ENCODE measurements at places on chromosomes 6 and 20.

DNA sequence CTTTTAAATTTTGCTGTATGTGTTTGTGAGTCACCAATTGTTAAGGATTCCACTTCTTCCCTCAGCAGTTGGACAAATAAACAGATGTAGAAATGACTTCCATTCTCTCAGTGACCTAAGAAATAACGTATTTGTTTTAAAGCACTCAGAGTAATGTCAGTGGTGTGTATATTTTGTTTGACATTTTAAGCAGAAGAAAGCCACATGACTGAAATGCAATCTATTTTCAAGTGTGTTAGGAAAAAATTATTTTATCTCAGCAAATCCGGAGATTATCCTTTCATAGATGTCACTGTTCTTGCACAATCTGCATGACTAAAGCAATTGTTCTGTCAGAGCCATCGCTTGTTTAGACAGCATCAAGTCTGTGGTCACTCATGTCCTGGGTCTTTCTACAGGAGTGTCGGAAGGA lies 77.1 kb downstream of the JAG1 start:
- no peak for DNase-seq

DNA sequence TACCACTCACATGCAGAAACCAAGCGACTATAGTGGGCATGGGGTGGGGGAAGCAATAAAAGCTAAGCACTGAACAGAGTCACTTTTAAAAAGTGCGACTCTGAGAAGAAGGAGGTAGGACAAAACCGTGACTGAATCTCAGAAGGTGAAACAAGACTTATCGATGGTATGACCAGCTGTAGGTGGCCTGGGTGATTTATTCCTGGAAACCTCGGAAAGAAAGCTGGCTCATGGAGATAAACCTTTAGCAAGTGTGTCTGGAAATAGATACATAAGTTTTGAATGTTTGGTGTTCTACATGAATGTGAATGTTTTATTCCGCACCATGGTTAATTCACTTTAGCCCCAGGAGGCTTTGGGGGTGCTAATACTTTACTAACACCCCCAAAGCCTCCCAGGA lies 43.9 kb downstream of the BANF2 start:
- DNase-seq, result no peak

GRCh38 chr6:54817236-54817635 lies 29.3 kb upstream of the FAM83B start:
- no peak for DNase-seq

GRCh38 chr6:142781129-142781528 lies 163.8 kb downstream of the HIVEP2 start:
- no peak for DNase-seq

DNA sequence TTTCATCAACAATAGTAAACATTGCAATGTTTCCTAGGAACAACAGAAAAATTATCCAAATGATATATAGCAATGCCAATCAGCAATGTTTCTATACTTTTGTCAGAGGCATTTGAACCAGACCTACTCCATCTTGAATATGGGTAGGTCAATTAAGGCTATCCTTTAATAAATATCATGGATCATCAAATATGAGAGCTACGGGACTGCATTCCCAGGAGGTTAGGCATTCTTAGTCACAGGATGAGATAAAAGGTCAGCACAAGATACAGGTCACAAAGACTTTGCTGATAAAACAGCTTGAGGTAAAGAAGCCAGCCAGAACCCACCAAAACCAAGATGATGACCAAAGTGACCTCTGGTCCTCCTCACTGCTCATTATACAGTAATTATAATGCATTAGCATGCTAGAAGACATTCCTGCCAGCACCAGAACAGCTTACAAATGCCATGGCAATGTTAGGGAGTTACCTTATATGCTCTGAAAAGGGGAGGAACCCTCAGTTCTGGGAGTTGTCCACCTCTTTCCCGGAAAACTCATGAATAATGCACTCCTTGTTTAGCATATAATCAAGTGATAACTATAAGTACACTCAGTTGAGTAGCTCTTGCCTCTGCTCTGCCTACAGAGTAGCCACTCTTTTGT lies 8.6 kb upstream of the SERPINB6 start:
- no peak for DNase-seq

- no peak for DNase-seq
Observed at GRCh38 chr6:6870921-6871320, 236.8 kb upstream of the RREB1 start.

DNA sequence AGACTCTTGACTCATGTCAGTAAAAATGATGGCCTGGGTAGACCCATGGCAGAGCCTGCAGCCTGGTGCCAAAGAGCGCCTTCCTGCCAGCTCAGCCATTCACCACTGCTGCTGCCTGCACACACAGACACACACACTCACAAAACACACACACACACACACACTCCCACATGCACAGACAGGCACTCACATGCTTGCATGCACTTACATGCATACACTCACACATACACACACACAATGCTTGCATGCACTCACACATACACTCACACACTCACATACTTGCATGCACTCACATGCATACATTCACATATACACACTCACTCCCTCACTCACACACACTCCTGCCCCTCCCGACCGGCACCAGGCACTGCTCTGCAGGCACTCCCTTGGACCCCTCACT lies 18.0 kb upstream of the SYNDIG1 start:
- DNase-seq, result no peak

- DNase-seq, result no peak
Observed at GRCh38 chr20:19185083-19185482, 27.4 kb upstream of the SLC24A3 start.

GRCh38 chr20:13147071-13147963 lies 73.8 kb upstream of the ISM1 start:
- DNase-seq, result no peak

- DNase-seq, result no peak
Observed at GRCh38 chr6:44629636-44630035, 242.1 kb downstream of the CDC5L start.

- DNase-seq, result peak; percentile 32
Observed at GRCh38 chr20:45306431-45306982, at the start of gene RBPJL. TSS of gene RBPJL (plus strand) at chr20:45306840. CDS start at chr20:45306923, 83 bp downstream.

GRCh38 chr6:144066741-144067484 lies 28.5 kb downstream of the SF3B5 start:
- DNase-seq, result no peak

GRCh38 chr20:44785768-44786167 lies 24.6 kb downstream of the RIMS4 start:
- no peak for DNase-seq

DNA sequence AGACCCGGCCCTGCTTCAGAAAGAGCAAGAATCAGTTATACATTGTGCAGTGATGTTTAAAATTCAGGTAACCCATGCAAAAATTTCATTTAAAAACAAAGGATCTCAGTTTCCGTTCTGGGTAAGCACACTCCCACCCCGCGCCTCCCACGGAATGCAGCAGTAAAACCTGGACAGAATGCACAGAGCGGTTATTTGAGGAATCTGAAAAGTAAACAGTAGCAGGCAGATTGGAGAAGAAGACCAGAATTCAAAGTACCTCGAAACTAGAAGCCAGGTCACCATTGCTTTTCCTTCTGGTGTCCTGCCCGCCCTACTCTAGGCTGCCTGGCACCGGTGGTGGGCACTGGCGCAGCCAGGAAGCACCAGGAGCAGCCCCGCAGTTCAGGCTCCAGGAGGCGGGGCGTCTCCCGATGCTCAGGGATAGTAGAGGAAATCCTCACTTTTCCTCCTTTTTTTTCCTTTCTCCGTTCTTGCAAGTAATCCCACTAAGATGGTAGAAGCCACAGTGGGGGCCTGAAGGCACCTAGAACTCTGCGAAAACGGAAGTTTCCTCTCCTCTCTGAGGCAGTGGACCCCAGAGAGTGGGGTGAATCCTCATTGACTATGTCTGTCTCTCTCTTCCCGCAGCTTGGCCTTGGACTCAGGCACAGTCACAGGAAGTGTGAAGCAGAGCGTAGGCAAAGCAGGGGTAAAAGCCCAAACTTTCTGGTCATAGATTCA lies 28.3 kb downstream of the METTL24 start:
- no peak for DNase-seq

DNA sequence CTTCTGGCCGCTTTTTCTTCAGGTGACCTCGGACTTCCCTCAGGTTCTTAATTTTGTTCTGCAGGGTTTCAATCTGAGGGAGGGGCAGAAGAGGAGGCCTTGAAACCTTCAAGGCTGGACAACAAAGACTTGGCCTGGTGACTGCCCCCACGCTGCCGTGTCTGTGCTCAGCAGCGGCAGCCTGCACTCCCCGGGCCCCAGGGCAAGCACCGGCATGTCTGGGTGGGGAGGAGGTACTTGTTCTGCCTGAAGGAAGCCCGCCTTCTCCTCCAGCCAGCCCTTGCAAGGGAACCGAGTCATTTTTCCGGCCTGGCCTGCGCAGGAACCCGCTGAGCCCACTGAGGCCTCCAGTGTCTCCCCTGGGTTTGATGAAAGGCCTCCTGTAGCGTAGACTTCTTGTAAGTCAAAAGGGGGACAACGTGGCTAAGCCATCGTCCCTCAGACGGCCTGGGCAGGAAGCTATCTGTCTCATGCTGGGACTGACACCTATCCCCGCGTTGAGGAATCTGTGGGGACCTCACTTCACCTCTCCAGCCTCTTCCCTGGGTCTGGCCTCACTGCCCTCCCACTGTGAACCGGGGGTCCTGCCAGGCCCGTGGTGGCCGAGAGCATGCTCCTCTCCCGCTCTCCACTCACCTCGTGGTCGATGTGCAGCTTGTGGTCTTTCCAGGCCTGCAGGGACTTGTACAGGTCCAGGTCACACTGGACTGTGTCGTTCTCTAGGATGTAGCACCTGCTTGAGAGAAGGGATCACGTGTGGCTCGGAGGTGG lies 119.9 kb downstream of the SULF2 start:
- DNase-seq, result no peak

DNA sequence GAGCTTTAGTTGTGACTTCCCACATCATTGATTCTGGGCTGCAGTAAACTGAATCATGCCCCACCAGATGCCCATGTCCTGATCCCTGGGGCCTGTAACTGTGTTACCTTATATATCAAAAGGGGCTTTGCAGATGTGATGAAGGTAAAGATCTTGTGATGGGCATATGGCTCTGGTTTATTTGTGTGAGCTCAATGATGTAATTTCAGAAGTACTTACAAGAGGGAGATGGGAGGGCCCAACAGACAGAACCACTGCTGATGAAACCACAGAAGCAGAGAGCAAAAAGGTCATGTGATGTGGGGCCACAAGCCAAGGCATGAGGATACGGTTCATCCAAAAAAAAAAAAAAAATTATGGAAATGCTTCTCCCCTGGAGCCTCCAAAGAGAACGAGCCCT lies 118.7 kb downstream of the TOX2 start:
- DNase-seq, result no peak

DNA sequence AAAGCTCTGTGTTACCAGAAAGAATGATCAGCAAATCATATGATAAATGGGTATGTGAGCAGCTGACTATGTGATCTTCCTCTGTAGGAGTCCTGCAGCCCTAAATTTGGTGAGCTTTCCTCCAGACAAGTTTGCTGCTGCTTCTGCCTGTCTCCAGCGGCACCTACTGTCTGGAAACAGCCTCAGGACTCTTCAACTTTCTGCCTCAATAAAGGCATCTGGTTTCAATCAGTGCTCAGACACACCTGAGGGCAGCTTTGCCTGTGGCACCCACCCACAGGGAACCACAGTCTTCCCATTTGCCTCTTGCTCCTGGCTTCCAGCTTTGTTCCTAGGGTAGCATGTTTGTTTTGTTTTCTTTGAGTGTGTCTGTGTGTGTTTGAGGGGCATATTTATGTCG lies 727.9 kb upstream of the MAN1A1 start:
- DNase-seq, result no peak

- DNase-seq, result no peak
Observed at GRCh38 chr6:90154755-90155470, 141.7 kb downstream of the BACH2 start.

DNA sequence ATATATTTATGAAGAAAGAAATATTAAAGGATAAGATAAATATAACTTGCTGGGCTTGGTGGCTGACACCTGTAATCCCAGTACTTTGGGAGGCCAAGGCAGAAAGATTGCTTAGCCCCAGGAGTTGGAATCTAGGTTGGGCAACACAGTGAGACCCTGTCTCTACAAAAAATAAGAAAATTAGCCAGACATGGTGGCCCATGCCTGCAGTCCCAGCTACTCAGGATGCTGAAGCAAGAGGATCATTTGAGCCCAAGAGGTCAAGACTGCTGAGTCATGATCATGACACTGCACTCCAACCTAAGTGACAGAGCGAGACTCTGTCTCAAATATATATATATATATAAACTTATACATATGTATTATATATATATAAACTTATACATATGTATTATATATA lies 164.0 kb downstream of the MRPL14 start:
- DNase-seq, result no peak

DNA sequence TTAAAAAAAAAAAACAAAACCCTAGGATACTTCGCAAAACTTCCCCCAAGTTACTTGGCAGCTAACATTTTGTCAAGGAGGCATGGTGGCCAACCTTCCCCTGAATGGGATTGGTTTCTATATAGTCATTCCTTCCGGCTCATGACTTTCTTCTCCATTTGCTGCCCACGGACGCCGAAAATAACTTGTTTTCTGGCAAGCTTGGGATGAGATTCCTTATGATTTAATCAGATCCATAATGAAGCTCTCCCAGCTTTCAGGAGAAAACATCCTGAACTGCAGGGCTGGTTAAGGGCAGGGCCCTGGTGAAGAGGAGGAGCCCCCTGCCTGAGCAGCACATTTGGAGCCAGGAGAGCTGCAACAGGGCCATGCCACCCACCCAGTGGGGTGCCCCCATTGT lies 49.9 kb downstream of the PPP1R16B start:
- no peak for DNase-seq

DNA sequence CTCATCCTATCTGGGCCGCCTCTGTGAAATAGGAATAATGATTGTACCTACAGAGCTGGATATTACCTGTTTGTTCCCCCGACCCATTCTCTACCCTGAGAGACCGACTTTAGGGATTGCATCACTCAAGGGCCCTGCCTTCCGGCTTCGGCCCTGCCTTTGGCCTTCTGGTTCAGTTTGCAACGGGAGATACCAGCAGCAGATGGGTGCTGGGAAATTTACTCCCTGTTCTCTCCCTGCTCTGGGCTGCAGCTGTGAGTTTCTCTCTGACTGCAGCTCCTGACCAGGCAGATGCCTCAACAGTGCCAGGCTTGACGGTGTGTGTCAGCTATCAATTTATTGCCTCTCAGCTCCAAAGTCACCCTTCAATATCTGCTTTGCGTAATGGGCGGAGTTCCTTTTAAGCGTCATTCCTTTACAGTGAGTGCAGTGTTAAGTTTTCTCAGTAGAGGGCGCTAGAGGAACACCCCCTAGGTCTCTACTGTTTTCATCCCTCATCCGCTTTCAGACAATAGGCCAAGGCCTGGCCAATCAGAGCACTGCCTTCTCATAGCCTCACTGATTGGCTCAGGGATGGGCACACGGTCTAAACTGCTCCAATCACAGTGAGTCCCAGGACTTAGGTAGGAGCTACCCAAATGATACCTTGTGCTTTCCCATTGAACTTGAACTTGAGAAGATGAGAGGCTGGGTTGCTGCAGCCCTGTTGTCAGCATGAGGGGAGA lies 30.0 kb downstream of the KCNG1 start:
- no peak for DNase-seq

- DNase-seq, result no peak
Observed at GRCh38 chr6:154433477-154434241, 76.8 kb downstream of the CNKSR3 start.

GRCh38 chr6:16676978-16677377 lies 84.3 kb downstream of the ATXN1 start:
- DNase-seq, result no peak

- DNase-seq, result no peak
Observed at GRCh38 chr20:38429301-38429700, 5.8 kb downstream of the SNHG17 start.
